ENCODE measurements at places on chromosomes 1 and 21.

DNA sequence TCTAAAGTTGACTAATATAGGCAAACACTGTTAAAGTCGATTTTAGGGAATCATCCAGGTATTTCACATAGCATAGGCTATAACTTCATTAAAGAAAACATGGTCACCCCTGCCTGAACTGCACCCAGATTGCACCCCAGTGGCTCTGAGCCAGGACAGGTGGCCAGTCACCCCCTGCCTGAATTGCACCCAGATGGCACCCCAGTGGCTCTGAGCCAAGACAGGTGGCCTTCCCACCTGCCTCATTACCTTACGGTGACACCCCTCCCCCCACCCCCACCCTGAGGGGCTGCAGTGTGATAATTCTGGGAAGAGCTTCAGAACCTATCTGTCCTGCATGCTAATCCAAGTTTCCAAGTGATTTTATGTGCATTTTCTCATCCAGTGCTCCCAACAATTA lies 78.9 kb downstream of the DSCAM start:
- DNase-seq: no peak

- no peak for DNase-seq
Observed at GRCh38 chr1:154352245-154352580, 26.9 kb downstream of the ATP8B2 start.

GRCh38 chr1:230754796-230755195 lies 7.6 kb downstream of the CAPN9 start:
- no peak for DNase-seq

- DNase-seq: no peak
Observed at GRCh38 chr21:38507374-38507942, 9.2 kb upstream of the ERG start.

DNA sequence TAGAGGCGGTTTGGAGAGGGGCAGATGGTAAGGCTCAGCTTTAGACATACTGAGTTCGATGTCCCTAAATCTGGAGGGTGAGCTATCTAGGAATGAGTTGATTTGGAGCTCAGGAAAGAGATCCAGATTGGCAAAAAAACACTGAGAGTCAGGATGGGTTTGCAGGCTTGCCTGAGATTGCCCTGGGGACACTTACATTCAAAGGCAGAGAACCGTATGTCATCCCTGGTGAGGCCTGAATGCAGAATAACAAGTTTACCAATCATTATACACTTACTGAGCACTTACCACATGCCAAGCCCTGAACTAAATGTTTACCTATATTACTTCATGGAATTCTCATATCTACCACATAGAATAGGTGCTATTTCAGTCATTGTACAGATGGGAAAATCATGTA lies 27.5 kb downstream of the TFAP2E start:
- no peak for DNase-seq

- no peak for DNase-seq
Observed at GRCh38 chr1:36620142-36620541, 137.4 kb upstream of the CSF3R start.

DNA sequence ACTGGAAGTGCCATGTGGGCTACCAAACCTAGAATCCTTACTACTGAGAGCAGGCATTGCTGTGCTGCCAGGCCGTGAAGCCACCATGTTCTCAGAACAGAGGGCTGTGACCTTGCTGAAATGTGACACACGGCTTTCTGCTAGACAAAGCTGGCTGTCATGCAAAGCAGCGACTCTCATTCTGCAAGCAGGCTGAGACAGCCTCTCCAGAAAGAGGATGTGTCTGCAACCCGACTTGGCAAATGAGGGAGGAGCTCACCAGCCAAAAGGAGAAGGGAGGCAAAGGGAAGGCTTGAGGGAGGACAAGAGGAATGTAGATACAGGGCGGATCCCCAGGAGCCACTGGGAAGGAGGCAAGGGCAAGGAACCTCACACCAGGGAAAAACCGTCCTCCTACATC lies 85.7 kb upstream of the KRTAP19-8 start:
- no peak for DNase-seq

DNA sequence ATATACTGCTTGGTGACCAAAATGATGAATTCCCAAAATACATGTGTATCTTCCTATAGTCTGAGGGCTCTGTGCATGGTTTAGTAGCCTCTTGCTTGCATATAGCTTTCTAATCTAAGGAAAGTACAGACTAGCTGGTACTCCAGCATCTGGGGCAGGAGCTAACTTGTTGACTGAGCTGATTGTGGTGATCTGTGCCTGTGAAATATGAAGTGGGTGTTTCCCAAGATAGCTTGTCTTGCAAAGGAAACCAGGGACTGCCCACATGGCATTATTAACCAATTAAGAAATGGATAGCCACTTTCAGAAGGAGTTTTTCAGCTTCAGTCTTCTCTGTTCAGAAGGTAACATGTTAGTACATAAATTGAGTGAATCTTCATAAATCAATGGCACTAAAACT lies 219.8 kb downstream of the NEGR1 start:
- DNase-seq: no peak

DNA sequence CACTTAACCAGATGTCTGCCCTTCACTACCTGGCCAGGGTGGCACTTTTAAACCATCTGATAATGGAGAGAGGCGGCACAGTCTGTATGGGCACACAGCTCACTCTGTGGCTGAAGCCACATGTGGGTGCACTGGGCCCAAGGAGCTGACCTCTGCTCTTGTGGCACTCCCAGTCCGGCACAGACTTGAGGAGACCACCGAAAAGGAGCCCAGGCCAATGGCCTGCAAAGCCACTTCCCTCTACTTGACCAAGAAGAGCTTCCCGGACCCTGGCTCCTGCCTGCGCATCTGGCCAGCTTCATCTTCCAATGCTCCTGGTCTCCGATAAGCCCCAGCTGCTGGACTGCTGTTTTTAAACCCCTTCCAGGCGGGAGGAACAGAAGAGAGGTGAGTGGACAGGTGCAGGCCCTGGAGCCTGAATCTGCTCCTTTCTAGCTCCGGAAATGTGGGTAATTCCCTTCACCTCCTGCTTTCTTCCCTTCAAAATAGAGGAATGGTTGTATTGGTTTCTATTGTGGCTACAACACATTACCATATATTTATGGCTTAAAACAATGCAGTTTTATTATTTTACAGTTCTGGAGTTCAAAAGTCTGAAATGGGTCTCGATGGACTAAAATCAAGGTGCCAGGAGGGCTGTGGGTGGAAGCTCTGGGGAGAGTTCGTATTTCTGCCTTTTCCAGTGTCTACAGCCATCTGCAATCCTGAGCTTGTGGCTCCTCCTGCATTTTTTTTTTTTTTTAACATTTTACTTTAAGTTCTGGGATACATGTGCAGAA lies 11.6 kb downstream of the GNG4 start:
- no peak for DNase-seq

Data from SW 1271 (cell line).